HuH-7 (cell line): ENCODE measurements at places on chromosomes 3 and 15.

- no peak for DNase-seq
Observed at GRCh38 chr3:101784855-101785613, 6.0 kb downstream of the NXPE3 start.

GRCh38 chr3:56321892-56322291 lies 146.4 kb downstream of the ERC2 start:
- DNase-seq, result no peak

DNA sequence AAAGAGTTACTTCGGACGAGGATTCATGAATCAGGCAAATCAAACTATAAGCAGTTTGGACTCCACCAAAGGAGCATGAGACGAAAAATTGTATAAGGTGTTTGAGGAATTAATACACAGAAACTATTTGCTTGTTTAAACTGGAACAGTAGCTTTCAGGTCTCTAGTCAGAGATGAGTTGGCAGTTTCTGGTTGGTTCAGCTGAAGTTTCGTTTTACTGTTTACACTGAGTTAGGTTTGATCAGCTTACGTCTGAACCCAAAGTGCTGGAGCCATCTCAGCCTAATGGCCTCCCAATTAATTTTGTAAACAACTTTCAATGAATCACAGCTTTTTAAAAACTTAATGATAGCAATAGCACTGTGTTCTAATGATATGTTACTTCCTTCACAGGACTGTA lies 703.7 kb downstream of the NLGN1 start:
- DNase-seq, result no peak

DNA sequence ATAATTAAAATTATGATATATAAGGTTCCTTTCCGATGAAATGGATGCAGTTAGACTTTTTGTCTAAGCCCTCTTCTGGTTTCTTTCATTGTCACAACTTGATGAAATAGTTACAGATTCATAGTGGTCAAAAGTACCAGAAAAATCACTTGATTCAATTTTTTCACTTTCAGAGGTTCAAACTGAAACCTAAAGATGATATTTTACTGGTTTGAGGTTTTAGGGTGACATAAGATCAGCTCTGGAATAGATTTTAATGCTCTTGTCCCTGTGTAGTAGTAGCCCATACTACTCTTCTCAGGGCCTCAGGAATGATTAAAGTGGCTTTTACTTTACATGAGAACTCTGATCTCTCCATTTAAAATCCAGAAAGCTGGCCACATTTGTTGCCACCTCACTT lies 479.1 kb upstream of the ZNF717 start:
- DNase-seq, result no peak

GRCh38 chr3:30530084-30530483 lies 76.3 kb upstream of the TGFBR2 start:
- DNase-seq, result no peak

GRCh38 chr3:21117370-21117769 lies 633.6 kb downstream of the ZNF385D start:
- DNase-seq, result no peak

DNA sequence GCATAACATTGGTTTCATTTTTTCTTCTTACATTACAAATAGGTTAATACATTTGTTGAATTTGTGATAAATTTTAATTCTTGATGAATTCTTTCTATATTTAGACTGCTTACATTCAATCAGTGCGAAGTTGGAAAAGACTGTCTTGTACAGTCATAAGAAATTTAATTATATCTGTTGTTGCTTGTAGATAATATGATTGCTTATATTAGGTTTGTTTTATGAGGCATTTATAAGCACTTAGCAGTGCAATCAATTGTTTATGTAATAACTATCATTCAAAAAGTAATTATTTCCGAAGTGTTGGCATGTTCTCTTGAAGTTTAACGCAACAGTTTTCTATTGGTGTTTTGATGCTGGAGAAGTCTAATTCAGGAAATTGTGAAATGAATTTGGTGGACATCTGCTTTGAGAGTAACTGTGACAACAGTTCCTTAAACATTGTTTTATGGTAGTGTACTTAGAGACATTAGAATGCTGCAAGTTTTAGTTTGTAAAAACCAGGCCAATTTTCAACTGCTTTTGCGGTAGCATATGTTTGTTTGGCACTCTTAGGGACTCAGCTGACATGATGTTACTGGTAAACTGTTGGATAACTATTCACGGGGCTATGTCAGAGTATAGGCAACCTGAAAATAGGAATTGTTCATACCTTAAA lies 99.7 kb downstream of the NAALADL2 start:
- DNase-seq, result no peak

GRCh38 chr3:77467702-77468625 lies 428.1 kb downstream of the ROBO2 start:
- DNase-seq, result no peak

GRCh38 chr3:140854961-140855360 lies 86.7 kb upstream of the SLC25A36 start:
- no peak for DNase-seq
